ENCODE measurements at places on chromosomes 13 and 19.
A peak's percentile ranks its signal among the peaks of the same experiment; 100 is the strongest.

DNA sequence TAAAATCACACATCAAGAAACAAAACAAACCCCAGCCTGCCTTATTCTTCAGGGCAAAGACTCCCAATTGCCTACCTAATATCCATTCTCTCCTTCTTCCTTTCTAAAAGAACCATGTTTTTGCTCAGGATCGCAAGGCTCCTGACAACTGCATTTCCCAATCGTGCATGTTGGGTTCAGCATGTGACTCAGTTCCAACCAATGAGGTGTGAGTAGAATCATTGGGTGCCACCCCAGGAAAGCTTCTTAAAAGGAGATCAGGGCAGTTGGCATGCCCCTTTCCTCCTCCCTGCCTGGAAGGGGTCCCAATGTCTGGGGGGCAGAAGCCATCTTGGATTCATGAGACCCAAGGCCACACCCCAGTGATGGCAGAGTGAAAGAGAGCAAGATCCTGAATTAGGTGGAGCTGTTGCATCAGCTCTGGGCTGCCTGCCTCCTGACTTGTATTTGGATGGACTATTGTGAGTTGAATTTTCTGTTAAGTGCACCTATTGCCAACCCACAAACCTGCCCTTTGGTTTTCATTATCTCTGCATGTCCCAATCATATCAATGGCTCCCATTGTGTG is 26.0 kb upstream of the UBAC2 start:
- no peak for ATAC-seq

DNA sequence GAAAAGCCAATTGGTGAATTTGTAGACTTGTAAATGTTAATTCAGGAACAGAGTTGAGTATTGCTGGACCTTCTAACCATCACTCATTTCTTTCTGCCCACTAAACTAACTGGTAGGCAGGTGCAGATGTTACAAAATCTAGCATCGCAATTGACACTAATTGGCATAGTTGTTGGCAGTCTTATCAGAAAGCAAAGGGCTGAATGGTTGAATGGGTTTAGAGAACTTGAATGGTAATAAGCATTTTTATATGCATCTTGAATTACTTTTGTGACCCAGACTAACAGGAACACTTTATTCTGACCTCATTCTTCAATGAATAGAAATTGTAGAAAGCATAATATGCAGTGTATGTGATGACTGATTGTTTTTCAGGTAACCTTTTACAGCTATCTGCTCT is 189.1 kb downstream of the GGACT start:
- no peak for ATAC-seq

- ATAC-seq: no peak
Measured at GRCh38 chr13:25692099-25692498, 320.3 kb downstream of the ATP8A2 start.

GRCh38 chr19:42132030-42132628 is at the start of gene POU2F2:
TSS of gene POU2F2 (minus strand) at chr19:42132446. CDS start at chr19:42132411, 35 bp downstream.
- ATAC-seq: peak; percentile 83

DNA sequence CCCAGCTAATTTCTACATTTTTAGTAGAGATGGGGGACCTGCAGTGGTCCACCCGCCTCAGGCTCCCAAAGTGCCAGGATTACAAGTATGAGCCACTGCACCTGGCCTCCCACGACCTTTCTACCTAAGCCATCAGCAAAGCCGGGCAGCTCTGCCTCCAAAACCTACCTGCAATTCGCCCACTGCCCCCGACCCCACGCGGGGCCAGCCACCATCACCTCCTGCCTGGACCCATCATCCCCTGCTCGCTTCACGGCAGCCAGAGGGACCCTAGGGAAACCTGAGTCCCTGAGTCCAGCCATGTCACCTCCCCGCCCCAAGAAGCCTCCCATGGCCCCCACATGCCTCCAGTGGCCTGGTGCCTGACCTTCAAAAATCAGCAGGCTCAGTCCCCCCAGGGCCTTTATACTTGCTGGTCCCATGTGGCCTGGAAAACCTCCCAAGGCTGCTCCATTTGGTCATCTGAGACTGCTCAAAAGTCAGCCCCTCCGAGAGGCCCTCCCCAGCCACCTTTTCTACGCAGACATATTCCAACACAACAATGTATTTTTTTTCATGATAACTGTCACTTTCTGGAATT is 12.1 kb downstream of the ERCC2 start:
- no peak for ATAC-seq

- ATAC-seq: no peak
Measured at GRCh38 chr19:15252398-15253018, 20.3 kb upstream of the EPHX3 start.

- no peak for ATAC-seq
Measured at GRCh38 chr19:44783545-44783944, 5.9 kb downstream of the CBLC start.

DNA sequence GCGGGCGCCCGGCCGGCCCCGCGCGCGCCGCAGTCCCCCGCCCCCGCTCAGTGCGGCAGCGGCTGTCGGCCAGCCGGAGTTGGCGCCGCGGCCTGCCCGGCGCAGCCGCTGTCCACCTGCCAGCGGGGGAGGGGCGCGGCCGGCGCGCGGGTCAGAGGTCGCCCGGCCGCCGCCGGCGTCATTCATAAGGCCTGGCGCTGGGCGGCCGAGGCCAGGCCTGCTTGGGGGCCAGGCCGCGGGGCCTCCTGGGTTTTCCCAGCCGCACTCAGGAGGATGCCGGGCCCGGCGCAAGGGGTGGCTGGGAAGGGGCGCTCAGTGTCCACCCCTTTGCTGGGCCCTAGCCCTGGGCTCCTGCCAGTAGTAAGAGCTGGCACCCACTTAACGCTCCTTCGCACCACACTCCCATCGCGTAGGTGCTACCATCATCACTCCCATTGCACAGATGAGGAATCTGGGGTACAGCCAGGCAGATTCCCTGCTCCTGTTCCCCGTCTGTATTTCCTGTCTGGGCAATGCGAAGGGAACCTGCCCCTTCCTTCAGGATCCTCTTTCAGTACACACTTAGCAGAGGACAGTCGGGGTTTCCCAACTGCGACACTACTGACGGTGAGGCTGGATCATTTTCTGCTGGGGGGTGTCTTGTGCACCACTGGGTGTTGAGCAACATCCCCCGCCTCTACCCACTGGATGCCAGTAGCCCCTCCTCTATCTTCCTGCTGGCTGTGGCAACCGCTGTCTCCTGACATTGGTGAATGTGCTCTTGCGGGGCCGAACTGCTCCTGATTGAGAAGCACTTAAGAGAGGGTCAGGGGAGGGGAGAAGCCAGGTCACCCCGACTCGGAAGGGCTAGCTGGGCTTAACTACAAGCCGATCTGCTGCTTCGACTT is 846 bp upstream of the PRKACA start:
- ATAC-seq: no peak

GRCh38 chr13:99601535-99601934 is 100.3 kb downstream of the TM9SF2 start:
- ATAC-seq: no peak

DNA sequence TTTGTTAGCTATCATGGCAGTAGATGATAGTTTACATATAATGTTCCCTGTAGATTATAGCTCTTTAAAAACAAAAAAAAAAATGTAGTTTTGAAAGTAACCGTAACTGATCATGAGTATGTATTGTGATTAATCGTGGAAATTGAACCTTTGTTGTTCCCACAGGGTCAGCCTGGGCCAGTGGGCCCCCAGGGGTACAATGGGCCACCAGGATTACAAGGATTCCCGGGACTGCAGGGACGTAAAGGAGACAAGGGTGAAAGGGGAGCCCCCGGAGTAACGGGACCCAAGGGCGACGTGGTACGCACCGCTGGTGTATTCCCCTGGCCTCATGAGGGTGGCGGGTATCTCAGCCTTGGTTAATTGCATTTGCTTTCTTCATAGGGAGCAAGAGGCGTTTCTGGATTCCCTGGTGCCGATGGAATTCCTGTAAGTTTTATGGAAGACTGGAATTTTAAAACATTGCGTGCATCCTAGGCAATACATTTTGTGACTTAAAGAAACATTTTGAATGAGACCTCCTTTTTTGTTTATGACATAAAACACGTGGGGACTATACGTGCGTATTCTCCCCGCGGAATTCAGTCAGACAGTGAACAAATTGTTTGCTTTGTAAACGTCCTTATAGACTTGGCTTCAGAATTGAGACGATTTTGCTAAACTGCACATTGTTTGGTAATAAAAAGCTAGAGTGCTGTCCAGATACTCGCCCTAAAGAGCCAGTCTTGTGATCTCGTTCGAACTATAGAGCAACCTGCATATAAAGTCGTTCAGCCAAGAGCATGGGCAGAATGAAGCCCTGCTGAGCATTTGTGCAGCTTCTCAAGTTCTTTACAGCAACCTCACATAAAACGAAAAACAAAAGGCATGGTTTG is 117.7 kb downstream of the COL4A2 start:
- no peak for ATAC-seq

DNA sequence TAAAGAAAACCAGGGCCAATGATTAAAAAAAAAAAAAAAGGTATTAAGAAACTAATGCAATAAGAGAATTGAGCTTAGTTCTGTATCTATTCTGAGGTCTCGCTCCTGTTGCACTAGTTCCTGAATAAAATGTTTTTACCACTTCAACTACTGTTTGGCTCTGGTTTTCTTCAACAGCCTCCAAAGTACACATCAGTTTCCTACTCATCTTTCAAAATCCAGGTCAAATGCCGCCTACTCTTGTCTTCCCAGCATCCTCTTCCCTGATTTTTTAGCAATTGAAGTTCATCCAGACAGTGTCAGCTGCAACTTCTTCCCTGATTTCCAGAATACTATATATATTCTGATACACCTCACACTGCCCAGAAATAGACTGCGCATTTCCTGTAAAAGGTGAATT is 1.4 kb upstream of the RCBTB1 start:
- ATAC-seq: no peak

DNA sequence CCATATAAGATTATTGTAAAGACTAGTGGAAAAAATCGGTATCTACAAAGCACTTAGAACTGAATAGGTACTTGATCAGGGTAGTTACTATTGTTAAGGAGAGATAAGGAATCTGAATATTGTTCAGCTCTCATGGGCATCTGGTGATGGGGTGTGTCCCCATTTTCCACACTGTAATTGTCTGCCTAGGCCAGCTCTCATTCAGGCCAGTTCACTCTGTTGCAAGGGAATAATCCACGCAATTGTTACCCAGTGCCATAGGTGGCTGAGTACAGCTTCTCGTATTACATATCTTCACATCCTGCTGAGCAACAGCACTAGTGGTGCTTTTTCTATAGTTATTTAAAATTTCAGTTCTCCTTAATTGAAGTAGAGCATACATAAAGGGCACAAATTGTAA is 45.6 kb upstream of the C13orf42 start:
- no peak for ATAC-seq

DNA sequence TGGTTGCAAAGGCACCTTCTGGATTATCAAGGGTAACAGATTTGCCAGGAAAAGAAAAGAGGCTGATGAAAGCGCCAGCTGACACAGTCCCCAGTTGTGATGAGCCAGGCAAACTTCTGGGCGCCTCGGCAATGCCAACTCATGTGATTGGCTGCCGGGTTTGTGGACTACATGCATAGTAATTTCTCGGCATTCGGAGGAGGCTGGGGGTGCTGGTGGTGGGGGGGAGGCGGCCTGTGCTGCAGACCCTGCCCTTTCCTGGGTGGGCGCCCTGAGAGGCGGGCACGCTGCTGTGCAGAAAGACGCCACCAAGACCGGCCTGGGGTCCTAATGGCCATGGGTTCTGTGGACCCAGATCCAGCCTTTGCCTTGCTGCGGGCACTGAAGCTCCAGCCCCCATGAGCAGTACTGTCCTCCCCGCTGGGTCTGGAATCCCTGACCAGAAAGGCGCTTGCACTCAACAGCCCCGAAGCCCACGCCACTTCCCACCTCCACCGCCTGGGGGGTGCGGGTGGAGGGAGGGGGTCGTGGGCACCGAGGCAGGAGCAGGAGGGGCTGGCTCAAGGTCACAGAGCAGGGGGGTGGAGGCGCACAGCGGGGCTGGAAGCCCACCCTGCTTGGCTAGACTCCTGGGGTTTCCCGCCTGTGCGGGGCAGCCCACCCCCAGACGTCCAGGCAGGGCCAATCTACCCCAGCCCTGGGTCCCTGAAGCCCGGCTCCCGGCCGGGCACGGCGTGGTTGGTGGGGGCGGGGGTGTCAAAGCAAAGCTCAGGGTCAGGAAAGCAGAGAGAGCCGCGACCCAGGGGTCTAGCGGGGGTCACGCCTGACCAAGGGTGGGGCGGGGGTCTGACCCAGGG is 1.0 kb downstream of the DIRAS1 start:
- ATAC-seq: no peak

GRCh38 chr19:50519006-50519575 is 5.4 kb upstream of the ASPDH start:
- ATAC-seq: no peak

GRCh38 chr13:70732611-70733010 is 624.4 kb upstream of the KLHL1 start:
- ATAC-seq: no peak
